ENCODE measurements at places on chromosomes 7 and 10.
A peak's percentile ranks its signal among the peaks of the same experiment; 100 is the strongest.

DNA sequence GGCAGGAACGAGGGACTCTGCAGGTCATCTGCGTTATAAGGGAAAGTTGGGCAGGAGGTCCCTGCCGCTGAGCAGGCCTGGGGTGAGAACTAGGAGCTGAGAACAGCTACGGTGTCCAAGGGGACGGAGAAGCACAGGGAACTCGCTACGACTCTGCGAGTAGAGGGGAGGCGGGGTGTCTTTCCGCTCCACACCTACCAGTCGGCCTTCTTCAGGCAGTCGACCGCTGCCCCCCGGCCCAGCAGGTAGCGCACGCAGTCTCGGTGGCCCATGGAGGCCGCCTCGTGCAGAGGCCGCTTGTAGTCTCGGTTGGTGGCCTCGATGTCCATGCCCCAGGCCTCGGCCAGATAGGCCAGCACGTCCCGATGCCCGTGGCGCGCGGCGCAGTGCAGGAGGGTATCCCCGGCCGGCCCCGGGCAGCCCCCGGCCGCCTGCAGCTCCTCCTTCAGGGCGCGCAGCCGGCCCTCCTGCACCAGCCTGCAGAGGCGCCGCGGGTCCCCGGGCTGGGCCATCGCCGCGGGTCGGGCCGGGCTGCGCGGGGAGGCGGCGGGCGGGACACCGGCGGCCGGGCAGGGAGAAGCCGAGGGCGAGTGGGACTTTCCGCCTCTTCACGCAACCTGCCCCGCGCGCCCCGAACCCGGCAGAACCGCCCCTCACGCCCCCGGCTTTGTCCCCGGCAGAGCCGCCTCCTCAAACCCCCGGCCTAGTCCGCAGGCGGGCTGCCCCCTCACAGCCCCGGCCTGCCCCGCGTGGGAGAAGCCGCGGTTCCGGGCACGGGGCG is 660 bp downstream of the ANKRD16 start:
- DNase-seq: peak; percentile 39

GRCh38 chr10:51896849-51897248 is 197.5 kb upstream of the CSTF2T start:
- no peak for DNase-seq

- no peak for DNase-seq
Measured at GRCh38 chr7:87671-88070, 104.7 kb upstream of the FAM20C start.

DNA sequence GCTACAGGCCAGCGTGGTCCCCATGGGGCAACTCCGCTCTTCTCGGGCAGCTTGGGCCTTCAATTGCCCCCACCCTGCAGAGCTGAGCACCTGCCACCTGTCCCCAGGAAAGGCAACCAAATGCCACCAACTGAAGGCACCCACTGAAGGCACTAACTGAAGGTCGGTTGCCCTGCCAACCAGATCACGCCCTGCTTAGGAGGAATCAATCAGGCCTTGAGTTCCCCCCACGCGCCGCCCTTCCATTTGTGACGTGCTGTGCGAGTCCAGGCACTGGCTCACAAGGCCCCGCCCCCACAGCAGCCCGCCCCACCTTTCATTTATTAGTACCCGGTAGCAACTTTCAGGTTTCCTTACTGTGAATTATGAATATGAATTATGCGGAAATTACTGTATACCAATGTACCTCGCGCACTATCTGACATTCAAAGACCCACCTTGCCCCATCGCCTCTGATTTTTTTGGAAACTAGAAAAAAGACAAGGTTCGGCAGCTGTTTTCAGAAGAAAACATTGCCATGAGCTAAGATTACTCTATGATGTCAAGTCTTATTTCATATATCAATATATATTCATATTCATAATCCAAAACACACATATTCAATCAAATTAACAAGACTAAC is 83.6 kb upstream of the ABI1 start:
- DNase-seq: no peak

DNA sequence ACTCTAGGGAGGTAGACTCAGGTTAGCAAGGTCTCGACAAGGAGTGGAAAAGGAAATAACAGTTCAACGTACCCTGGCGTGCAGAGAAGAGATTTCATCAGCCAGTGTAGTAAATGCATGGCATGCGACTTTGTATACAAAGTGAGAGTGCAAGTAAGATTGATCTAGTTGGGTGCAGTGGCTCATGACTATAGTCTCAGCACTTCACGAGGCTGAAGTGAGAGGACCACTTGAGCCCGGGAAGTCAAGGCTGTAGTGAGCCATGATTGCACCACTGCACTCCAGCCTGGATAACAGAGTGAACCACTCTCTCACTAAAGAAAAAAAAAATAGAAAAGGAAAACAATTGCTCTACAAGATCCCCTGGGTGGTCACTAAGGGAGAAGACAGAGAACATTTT is 528.6 kb downstream of the SORCS1 start:
- DNase-seq: no peak

GRCh38 chr10:88952647-88953111 is at the start of gene ACTA2:
ACTA2 (minus strand) TSS chr10:88952773; CDS start chr10:88948930, 3,843 bp downstream.
- no peak for DNase-seq

All from GM12891 (cell line).